ENCODE measurements at places on chromosomes 1 and 21. TPM values are rescaled to one million over a fixed set of nuclear protein-coding genes. Genes with fewer than 3 reads are reported as not detected.

RHD gene
- total RNA-seq: not detected

GRCh38 chr1:207486198-207486597, 9.8 kb upstream of the CR1 start:
- DNase-seq: no peak

GRCh38 chr1:45037456-45037855, 25.4 kb downstream of the UROD start:
- no peak for DNase-seq

DNA sequence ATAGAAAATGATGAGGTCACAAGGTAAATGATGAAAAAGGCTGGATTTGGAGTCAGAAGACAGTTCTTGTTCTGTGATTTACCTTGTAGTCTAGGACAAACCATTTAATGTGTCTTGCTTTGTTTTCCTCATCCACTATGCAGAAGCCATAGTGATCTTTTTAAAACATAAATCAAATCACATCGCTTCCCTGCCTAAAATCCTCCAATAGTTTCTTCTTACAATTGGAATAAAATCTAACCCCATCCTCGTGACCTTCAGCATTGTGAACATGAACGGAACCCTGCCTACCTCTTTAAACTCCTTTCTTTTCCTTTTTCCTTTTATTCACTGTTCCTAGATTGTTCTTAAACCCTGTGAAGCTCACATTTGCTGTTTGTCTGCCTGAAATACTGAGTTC, 204.9 kb upstream of the SAMSN1 start:
- no peak for DNase-seq

DAB1 gene
- total RNA-seq: 0.13 TPM
